Mesenteric fat pad (tissue), 1 donor: ENCODE measurements at places on chromosomes 5 and 9.

DNA sequence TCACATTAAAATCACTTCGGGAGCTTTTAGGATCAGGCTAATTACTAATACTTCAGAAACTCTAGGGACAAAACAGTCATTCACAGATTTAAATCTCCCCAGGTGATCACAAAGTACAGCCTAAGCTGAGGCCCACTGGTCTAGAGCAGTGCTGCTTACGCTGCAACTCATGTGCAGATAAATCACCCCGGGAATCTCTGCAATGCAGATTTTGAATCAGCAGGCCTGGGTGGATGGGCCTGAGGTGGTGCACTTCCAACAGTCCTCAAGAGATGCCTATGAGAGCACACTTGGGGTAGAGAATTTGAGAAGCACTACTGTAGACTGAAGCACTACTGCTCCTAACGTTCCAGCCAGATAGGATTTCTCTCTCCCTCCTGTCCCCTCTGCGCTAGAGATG lies 28.4 kb downstream of the CSF1R start:
- no peak for DNase-seq

GRCh38 chr9:16815079-16815478 lies 55.4 kb downstream of the BNC2 start:
- DNase-seq = no peak

GRCh38 chr9:127644146-127644827 lies 32.2 kb downstream of the STXBP1 start:
- DNase-seq = no peak

DNA sequence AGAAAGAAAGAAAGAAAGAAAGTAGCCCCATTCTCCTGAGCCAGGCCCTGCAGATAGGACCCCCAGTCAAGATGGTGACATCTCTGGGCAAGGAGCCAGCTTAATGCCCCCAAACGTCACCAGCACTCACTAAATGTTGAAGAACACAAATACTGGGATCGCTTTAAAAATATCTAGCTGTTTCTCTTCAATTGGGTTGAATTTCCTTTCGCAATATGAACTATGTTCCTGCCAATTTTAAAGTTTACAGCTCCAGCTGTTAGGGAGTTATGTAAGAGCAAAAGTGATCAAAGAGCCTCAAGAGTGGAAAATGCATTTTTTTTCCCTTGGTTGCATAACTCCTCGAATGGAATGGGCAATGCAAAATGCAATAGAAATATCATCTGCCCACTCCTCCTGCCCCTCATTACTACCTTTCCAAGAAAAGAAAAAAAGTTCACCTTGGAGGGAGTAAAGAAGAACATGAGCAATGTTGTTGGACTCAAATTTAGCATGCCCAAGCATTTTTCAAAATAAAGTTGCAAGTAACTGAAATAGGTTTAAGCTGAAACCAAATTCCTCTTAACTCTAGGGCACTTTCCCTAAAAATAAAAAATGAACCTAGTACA lies 244.2 kb upstream of the PIK3R1 start:
- no peak for DNase-seq

DNA sequence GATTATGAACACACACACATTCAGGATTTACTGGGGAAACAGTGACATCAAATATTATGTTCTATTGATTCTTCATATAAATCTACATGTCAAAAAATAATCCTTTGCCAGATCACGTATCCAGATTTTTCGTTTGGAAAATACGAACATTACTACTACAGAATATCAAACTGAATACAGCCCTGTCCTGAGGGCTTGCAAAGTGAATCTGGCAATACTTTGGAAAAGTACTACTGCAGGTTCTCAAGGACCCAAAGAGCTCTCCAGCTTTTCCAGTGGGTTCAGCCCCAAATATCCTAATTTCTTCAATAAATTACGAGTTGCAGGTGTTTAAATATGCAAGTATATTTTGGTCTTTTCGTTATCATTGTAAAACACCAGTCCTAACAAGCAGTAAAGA lies 411 bp upstream of the NDUFS4 start:
- no peak for DNase-seq

DNA sequence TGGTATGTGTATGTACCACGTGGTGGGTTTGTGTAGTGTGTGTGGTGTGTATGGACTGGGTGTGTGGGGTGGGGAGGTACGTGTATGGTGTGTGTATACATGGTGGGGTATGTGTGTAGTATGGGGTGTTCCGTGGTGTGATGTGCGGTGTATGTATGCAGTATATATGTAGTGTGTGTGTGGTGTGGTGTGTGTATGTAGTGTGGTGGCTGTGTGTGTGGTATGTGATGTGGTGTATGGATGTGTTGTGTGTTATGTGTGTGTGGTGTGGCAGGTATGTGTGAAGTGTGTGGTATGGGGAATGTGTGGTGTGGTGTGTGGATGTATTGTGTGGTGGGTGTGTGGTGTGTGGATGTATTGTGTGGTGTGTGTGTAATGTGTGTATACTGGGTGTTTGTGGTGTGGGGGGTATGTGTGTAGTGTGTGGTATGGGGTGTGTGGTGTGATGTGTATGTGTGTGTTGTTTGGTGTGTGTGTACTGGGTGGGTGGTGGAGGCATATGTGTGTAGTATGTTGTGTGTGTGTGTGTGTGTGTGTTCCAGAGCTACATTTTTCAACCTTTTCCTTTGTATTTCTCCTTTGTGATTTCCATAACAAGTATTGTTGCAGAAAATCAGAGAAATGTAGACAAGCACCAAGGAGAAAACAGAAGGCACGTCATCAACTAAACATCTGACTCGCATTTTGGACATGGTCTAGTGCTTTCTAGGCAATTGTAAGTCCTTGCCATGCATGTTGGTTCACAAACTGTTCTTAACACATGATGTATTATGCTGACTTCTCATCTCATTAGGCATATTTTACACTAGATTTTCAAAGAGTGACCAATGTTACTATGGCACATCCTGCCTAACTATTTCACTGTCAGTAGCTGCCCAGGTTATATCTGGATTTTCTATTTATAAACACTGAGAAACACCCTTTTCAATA lies 13.2 kb downstream of the SEMA4D start:
- DNase-seq = no peak
